ENCODE measurements at places on chromosomes 2 and 18. TPM values are rescaled to one million over a fixed set of nuclear protein-coding genes. Genes with fewer than 3 reads are reported as not detected.

DNA sequence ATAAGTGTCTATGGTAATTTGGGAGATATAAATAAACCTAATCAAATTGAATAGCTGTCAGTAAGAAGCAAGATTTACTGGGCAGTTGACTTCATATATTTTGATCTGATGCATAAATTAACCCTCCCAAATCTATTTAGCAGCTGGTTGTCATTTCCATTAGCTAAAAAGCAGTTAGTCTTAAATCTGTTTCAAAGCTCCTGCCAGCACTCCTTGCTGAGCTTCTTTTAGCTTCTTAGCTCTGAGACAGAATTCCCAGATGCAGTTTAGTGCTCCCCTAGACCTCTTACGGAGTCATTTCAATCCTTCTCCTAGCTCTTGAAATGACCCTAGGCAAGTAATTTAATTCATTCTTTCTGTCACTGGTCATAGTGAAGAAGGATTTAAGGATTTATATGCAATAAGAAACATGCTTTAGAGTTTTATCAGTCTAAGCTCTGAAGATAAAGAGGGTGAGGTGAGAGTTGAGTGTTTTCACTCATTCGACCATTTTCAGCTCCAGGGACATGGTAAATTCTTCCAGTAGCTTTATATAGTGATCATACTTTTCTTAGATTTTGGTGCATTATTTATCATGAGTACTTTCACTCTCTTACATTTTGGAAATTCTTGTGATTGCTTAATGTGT, 98.9 kb downstream of the PHLPP1 start:
- DNase-seq = no peak

DNA sequence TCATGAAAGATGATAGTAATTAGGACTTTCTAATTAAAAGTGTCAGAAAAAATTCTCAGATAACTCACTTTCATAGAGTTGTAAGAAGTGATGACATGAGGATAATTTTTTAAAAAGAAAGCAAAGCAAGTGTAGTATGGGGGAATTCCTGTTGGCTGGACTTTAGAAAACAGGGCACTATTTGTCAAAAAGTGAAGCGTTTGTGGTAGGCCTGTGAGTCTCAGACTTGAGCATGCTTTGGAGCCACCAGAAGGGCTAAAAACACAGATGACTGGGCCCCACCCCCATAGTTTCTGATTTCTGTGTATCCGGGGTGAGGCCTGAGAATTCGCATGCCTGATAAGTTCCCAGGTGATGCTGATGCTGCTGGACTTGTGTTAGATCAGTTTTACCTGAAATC, 222.6 kb upstream of the LRRTM1 start:
- no peak for DNase-seq

- DNase-seq = no peak
Observed at GRCh38 chr2:88269836-88270235, 99.7 kb downstream of the THNSL2 start.

DNA sequence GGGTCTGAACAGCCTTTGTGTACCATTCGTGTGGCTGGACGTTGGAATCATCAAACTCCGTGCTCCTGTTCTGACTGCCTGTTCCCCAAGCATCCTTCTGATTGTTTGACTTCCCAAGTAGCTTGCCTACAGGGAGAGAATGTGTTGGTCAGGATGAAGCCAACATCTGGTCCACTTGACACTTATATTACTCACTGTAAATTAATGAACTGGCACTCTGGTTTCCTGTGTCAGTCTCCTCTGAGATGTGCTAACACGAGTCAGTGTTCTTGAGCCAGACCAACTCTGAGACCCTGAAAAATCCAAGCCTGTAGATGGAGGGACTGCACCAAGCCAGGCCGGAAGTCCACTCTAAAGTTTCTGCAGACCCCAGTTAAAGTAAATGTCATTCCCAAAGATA, 440.9 kb downstream of the ZNF516 start:
- peak; percentile 23 for DNase-seq

GRCh38 chr2:238021327-238021726, 39.5 kb upstream of the SCLY start:
- DNase-seq = no peak

DNA sequence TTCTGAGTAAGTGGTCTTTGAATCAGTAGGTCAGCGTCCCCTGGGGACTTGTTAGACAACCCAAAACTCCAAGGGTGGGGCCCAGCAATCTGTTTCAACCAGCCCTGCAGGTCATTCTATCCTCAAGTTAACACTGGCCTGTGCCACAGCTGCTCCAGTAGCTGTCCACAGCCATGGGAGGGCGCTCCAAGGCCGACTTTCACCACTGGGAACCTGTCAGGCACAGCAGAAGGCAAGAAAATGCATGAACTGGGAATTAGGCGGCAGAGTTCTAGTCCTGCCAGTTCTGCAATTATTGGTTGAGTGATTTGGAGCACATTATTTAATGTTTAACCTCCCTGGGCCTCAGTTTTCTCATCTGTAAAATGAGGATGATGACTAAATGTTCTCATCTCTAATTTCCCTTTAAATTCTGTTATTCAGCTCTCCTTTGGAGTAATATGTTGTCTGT, 17.4 kb upstream of the MRPL33 start:
- DNase-seq = no peak

GRCh38 chr2:71971493-71971892, 176.2 kb downstream of the CYP26B1 start:
- no peak for DNase-seq

- no peak for DNase-seq
Observed at GRCh38 chr18:39741755-39742466, 2176.3 kb upstream of the CELF4 start.

- DNase-seq = no peak
Observed at GRCh38 chr2:119693967-119694366, 15.0 kb downstream of the TMEM177 start.

DNA sequence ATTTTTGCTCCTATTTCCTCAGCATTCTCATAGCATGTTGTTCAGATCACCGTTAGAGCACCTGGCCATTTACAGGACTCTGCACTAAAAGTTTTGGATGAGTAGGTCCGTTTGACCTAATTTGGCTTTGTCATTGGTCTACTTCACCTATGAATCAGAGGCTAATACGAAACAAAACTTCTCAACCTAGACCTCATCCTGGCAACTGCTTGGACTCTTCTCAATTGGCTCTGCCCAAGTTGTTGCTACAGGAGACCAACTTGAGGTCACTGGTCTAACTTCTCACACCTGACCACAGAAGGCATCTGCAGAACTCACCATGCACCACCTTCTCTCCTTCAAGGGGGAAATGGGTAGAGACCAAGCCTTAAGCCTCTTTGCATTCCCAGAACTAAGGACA, 663.7 kb downstream of the PLCL1 start:
- DNase-seq = no peak

DNA sequence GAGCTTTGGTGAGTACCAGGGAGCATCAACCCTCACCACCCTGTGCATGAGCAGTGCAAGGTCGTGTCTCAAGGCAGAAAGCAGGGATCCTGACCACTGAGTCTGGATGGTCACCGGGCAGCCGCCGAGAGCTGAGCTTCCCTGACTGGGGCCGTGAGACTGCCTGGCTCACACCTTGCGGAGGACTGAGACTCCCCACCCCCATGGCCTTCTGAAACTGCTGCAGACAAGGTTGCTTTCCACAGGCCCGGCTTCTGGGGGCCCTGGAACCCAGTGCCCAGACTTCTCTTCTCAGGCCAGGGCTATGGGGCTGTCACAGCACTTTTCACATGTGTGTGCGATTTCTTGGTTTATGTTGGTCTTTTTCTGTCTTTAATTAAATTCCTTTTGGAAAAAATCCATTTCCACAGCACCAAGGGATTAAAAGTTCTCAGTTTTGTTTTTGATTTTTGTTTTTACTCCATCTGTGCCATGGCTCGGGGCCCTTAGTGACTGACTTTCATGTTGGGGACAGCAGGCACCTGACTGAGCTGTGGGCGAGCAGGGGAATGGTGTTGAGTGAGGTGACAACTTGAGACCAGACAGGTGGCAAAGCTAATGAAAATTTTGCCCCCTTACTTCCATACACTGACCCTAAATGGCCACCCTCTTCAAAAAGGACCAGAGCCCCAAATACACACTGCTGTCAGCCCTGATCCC, 297.9 kb downstream of the CYP26B1 start:
- DNase-seq = no peak

GRCh38 chr2:45274250-45274926, 265.1 kb upstream of the SIX2 start:
- DNase-seq = no peak

DNA sequence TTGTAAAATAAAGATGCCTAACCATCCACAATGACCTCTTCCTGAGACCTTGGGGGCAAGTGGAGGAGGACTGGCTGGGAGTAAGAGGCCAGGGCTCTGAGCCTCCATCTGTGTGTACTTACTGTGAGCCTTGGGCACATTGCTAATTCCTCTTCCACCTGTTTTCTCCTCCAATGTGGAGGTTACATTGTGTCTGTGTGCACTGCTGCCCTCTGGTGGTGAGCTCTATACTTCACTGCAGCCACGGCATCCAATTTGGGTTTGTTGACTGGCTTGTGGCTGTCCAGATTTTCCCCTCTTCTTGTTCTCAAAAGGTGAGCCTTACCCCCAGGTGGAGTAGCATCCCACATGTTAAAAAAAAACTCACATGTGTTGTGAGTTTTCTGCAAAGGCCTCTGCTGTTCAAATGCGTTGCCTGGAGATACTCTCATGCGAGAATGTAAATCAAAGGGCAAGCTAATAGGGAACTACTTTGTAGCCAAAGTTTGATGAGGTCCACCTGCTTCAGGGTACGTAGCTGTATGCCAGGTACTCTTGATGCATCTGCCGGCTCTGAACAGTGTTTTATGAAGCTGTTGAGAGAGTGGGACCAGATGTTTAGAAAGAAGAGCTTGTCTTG, 80.8 kb downstream of the APOB start:
- DNase-seq = no peak

DNA sequence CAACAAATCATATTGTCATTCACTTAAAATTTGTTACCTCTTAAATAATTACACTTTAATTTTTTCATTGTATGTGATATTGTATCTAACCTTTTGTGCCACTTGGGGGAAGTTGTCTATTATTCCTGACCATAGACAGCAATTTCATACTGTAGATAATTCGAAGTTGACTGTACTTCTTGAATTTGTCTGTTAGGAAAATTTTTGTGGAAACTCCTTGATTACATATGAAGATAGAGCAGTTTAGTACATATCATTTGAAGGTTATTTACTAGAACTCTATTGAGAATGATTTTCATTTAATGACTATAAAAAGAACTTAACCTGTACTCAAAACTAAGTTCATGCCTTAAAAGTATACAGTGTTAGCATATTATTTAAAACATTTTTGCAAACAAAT, 5.1 kb downstream of the DYNC1I2 start:
- no peak for DNase-seq

DNA sequence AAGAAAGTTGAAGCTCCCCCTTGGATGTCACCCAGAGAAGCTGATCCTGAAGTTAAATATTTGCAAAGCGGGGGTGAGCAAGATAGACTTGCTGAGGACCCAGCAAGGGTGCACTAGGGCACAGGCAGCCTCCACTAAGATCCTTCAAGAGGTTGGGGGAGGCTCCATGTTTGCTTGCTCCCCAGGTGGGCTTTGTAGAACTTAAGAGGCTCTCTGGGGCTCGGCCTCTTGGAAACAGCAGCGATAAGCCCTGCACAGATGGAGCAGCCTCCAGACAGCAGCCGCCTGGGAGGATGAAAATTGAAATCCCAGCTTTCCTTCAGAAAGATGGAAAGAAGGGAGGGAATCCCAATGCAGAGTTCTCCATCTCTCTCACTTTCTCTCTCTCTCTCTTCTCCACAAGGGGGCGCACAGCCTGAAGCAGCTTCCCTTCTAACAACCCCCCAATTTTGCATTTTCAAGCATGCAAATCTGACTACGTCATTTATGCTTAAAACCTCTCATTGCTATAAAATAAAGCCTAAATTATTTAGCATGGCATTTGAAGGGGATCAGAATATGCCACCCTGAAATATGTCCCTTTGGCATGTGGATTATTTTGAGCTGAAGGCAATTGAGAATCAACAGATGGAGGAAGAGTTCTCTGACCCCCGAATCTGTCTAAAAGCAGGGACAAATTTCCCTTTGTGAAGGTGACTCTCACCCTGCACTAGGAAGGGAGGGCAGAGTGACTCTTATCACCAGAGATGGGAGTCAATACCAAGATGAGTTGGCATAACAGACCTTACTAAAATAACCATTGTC, 185.7 kb upstream of the KLHL29 start:
- DNase-seq = no peak

DNA sequence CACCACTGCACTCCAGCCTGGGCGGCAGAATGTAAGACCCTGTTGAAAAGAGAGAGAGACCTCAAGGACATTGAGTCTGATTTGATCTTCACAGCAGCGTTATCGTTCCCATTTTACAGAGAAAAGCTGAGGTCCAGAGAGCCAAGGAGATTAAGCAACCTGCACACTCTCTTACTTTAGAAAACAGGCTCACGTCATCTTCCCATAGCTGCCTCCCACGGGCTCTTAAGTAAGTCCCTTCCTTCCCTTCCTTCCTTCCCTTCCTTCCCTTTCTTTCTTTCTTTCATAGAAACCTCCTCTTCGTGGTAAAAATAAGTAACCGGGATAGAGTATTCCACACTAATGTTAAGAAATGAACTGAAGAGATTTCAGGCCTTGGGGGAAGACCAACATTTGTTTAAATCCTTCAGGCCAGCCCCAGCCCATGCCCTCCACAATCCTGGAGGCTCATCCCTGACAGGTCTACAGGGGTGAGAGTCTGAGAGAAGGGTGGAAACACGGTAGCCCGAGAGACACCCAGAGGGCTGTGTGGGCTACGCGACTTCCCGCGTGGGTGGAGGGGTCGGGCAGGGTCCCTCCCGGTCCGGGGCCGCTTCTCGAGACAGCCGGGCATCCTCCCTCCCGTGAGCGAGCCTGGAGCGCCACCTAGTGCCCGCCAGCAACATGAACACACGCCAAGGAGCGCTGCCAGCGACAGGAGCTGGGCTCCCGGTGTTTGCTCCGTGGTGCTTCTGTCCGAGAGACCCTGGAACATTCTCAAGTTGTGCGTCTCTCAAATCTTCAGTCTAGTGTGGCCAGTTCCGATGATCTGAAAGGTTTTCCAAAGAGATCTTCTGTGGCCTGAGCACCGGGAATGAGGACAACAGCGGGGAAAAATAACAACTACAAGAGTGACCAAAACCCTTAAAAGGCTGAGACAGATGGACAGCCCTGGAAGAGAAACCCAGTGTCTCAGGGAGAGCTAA, 160.3 kb downstream of the INO80D start:
- peak; percentile 48 for DNase-seq

SAG gene
- 0.24 TPM for polyA plus RNA-seq

NGEF gene
- 3.5 TPM for polyA plus RNA-seq

RAB6D gene
- polyA plus RNA-seq = 2.4 TPM

SEPTIN10 gene
- 107 TPM for polyA plus RNA-seq

TUBB8B gene
- 0.52 TPM for polyA plus RNA-seq

PIEZO2 gene
- polyA plus RNA-seq = 12.7 TPM

SERPINB13 gene
- not detected for polyA plus RNA-seq
